Mesenteric fat pad (tissue), 1 donor: ENCODE measurements at places on chromosomes 6 and 20. TPM values are rescaled to one million over a fixed set of nuclear protein-coding genes. Genes with fewer than 3 reads are reported as not detected.

The RXRB gene
- 35.8 TPM for total RNA-seq

The KHDC1L gene
- not detected for total RNA-seq

The DUSP22 gene
- 75.0 TPM for total RNA-seq

The UBE2C gene
- total RNA-seq, result not detected

The DXO gene
- 17.1 TPM for total RNA-seq

The SPATS1 gene
- not detected for total RNA-seq

The COQ3 gene
- total RNA-seq, result 7.0 TPM

The NANP gene
- total RNA-seq, result 7.5 TPM

The AIF1 gene
- total RNA-seq, result 60.1 TPM

The SIRPG gene
- not detected for total RNA-seq

The RNF146 gene
- total RNA-seq, result 41.7 TPM

The COL21A1 gene
- total RNA-seq, result 1.3 TPM

The TAP1 gene
- total RNA-seq, result 41.6 TPM

The EYA2 gene
- total RNA-seq, result 32.8 TPM

The OLIG3 gene
- total RNA-seq, result not detected

The FILIP1 gene
- 8.1 TPM for total RNA-seq

The XKR7 gene
- total RNA-seq, result not detected

The SAPCD1 gene
- 2.0 TPM for total RNA-seq

The OPRM1 gene
- total RNA-seq, result not detected

The TGM3 gene
- total RNA-seq, result not detected

The BPIFB1 gene
- total RNA-seq, result not detected

The OPRL1 gene
- total RNA-seq, result 1.3 TPM

The NKAPL gene
- total RNA-seq, result 3.1 TPM

The OOEP gene
- total RNA-seq, result not detected

The SNTA1 gene
- total RNA-seq, result 22.1 TPM

The BCAS1 gene
- 0.51 TPM for total RNA-seq

The ADGRF1 gene
- total RNA-seq, result not detected

The RHAG gene
- total RNA-seq, result not detected

The EEF1A2 gene
- 1.2 TPM for total RNA-seq

The EPPIN gene
- total RNA-seq, result not detected

The PTK7 gene
- total RNA-seq, result 13.6 TPM

The MKKS gene
- 14.4 TPM for total RNA-seq

The NKAIN2 gene
- 0.42 TPM for total RNA-seq

The DPPA5 gene
- not detected for total RNA-seq

The CPNE5 gene
- 2.8 TPM for total RNA-seq

The COL11A2 gene
- 0.67 TPM for total RNA-seq

The HUS1B gene
- total RNA-seq, result 0.77 TPM

The SUMO4 gene
- total RNA-seq, result 1.2 TPM

The SLC22A16 gene
- total RNA-seq, result 1.4 TPM

The FAM217A gene
- total RNA-seq, result not detected

The SLC26A8 gene
- 0.35 TPM for total RNA-seq

The STX11 gene
- total RNA-seq, result 32.7 TPM

The TMEM30A gene
- total RNA-seq, result 109 TPM

The MUC22 gene
- total RNA-seq, result not detected

The SLC22A2 gene
- not detected for total RNA-seq

The EYA4 gene
- 1.0 TPM for total RNA-seq

The CNBD2 gene
- total RNA-seq, result 2.9 TPM

The METTL24 gene
- 1.2 TPM for total RNA-seq
